ENCODE measurements at places on chromosomes 16 and 17. TPM values are rescaled to one million over a fixed set of nuclear protein-coding genes. Genes with fewer than 3 reads are reported as not detected.
A peak's percentile ranks its signal among the peaks of the same experiment; 100 is the strongest.

- no peaks in the 10 kb centered on the region for H3K36me3 ChIP-seq
- peak; percentile 20 for DNase-seq
- H3K27ac ChIP-seq: no peak overlapping the region
- H3K27me3 ChIP-seq: peaks cover 50% of the 10 kb centered on the region
Measured at GRCh38 chr17:47776330-47777197, 43.5 kb downstream of the TBX21 start.

GRCh38 chr17:19343256-19343630 lies 19.3 kb downstream of the B9D1 start:
- H3K4me3 ChIP-seq: no peak overlapping the region
- DNase-seq: no peak
- H3K4me1 ChIP-seq: no peaks in the 10 kb centered on the region
- no peak overlapping the region for H3K27ac ChIP-seq
- no peaks in the 10 kb centered on the region for H3K36me3 ChIP-seq

- peak; percentile 16 for DNase-seq
- H3K36me3 ChIP-seq: peaks cover 54% of the 10 kb centered on the region
- peaks cover 31% of the 10 kb centered on the region for H3K4me1 ChIP-seq
- no peak overlapping the region for H3K4me3 ChIP-seq
- no peaks in the 10 kb centered on the region for H3K27me3 ChIP-seq
Measured at GRCh38 chr16:48317614-48318315, 67.4 kb downstream of the SIAH1 start.

DNA sequence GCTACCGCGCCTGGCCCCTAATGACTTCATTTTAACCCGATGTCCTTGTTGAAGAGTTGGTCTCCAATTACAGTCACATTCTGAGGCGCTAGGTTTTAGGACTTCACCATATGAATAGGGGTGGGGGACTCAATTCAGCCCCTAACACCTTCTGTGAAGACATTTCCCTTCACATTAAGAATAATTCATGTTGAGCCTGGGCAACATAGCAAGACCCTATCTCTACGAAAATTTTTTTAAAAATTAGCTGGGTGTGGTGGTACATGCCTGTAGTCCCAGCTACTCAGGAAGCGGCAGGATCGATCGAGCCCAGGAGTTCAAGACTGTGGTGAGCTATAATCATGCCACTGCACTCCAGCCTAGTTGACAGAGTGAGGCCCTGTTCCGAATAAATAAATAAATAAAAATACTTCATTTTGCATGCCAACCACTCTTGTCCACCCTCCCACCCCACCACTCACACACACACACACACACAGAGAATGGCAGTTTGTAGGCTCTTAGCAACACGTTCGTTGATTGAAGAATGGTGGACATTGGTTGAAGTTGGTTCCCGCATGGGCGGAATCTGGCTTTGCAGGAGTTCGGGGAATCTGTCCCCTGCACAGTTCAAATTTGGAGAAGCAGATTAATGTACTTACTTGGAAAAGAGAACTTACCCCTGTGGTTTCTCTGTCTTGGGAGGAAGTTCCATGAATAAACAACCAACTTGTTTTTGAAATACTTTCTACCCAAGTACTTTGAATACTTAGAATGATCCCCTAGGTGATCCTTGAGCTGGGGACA lies 27.8 kb upstream of the TVP23A start:
- H3K4me1 ChIP-seq: no peaks in the 10 kb centered on the region
- H3K4me3 ChIP-seq: no peak overlapping the region
- peaks cover 2% of the 10 kb centered on the region for H3K36me3 ChIP-seq
- no peak for DNase-seq
- no peak overlapping the region for H3K27ac ChIP-seq

- H3K36me3 ChIP-seq: peaks cover 9% of the 10 kb centered on the region
- peaks cover 26% of the 10 kb centered on the region for H3K4me1 ChIP-seq
- no peak overlapping the region for H3K4me3 ChIP-seq
- H3K27me3 ChIP-seq: no peaks in the 10 kb centered on the region
- no peak for DNase-seq
Measured at GRCh38 chr17:44448412-44448811, 54.8 kb downstream of the GPATCH8 start.

GRCh38 chr16:68229431-68230175 lies 6.3 kb downstream of the ESRP2 start:
- H3K36me3 ChIP-seq: peaks cover 6% of the 10 kb centered on the region
- no peak overlapping the region for H3K4me3 ChIP-seq
- H3K4me1 ChIP-seq: peaks cover 43% of the 10 kb centered on the region
- no peaks in the 10 kb centered on the region for H3K27me3 ChIP-seq
- peak overlapping the region; percentile 69 for H3K27ac ChIP-seq
- no peak for DNase-seq

The CLEC18B gene
- 0.36 TPM for total RNA-seq

The C17orf78 gene
- total RNA-seq: not detected

All from activated naive CD8-positive, alpha-beta T cell treated with anti-CD3 and anti-CD28 coated beads for 36 hours (primary cell).